T-cell (primary cell): ENCODE measurements at places on chromosomes 6 and 20.

- no peak for DNase-seq
Measured at GRCh38 chr20:5731753-5732366, 18.3 kb upstream of the SHLD1 start.

DNA sequence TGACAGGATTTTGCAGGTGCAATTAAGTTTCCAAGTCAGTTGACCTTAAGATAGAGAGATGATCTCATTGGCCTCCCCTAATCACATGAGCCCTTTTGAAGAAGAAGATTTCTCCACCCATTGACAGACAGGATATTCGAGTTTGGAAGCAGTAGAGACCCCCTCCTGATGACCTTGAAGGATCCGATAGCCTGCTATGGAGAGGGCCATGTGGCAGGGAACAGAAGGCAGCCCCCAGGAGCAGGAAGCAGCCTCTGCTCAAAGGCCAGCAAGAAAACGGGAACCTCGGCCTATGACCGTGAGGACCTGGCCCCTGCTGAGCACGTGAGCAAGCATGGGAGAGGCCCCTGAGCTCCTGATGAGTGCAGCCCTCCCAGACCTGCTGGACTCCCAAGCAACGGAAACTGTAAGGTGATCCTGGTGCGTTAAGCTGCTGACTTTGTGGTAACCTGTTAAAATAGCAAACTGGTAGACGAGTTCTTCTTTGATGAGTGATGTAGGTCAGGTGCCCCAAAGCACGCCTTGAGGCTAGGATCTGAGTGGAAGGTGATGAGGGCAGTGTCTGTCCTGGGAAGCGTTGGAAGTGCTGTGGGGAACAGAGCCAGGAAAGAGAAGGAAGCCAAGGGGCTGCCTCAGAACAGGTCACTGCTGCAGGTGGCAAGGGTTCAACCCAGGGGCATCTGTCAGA is 18.5 kb upstream of the TUBB2A start:
- no peak for DNase-seq

GRCh38 chr6:14053811-14054210 is 63.8 kb upstream of the CD83 start:
- DNase-seq, result no peak

- no peak for DNase-seq
Measured at GRCh38 chr20:25036331-25036936, 21.5 kb downstream of the ACSS1 start.

GRCh38 chr6:127328043-127328609 is 15.3 kb downstream of the ECHDC1 start:
- DNase-seq, result no peak

- DNase-seq, result no peak
Measured at GRCh38 chr20:37538003-37538402, 10.3 kb upstream of the BLCAP start.

GRCh38 chr6:141576751-141577150 is 556.0 kb upstream of the GJE1 start:
- no peak for DNase-seq

- no peak for DNase-seq
Measured at GRCh38 chr6:10151144-10151915, 263.5 kb downstream of the TFAP2A start.

DNA sequence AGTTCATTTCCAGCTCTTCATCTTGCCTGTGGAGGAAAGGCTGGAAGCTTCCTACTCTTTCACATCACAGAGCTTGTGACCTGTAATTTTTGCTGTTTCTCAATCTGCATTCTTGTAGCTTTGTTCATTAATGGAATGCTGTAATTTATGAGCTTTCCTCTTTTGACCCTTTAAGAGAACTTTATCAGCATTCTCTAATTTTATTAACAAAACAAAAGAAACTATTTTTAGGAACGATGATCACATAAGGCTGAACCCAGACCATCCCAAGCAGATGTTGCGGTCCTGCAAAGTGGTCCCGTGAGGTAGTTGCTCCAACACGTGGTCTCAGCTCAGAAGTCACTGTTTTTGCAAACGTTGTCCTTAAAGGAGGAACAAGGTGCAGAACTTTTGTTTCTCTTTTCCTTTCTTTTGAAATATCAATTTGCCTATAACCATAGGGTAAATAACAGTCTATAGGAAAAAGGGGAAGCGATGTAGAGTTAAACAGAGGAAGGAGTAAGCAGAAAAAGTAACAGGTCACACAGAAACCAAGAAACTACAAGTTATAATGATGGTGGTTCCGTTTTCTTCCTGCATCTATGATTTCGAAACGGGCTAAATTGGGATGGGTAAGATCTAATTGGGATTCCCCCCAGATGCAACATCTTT is 121.3 kb upstream of the PHACTR1 start:
- no peak for DNase-seq

DNA sequence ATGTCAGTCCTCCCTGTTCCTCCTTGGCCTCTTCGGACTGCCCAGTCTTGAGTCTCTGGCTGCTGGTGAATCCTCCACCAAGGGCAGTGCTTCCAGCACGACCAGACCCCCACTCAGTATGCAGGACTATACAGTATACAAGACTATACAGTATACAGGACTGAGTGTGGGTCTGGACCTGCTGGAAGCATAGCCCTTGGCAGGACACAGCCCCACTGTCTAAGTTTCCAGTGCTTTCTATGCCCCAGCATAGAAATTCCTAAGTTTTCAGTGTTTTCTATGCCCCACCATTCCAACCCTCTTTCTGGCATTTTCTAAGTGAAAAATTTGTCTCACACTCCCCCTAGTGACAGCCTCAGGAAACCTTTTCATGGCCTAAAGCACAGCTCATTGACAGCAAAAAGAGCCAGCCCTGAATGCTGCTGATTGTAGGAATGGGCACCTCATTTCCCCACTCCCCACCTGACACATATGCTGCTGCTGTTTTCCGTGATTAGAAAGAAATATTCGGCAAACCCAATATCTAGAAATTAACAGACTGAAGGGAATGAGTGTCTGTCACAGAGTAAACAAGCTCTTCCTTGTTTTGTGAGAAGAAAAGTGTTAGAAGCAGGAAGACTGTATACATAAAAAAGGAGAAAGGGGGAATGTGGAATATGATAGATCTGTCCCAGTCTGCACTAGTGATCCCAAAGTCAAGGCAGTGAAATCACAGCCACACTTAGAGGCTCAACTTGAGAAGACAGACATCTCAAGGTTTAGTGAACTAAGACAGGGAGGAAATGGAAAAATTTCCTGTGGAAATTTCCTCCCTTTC is 206.9 kb downstream of the IBTK start:
- DNase-seq, result no peak

GRCh38 chr20:7765221-7765620 is 175.0 kb downstream of the HAO1 start:
- DNase-seq, result no peak

DNA sequence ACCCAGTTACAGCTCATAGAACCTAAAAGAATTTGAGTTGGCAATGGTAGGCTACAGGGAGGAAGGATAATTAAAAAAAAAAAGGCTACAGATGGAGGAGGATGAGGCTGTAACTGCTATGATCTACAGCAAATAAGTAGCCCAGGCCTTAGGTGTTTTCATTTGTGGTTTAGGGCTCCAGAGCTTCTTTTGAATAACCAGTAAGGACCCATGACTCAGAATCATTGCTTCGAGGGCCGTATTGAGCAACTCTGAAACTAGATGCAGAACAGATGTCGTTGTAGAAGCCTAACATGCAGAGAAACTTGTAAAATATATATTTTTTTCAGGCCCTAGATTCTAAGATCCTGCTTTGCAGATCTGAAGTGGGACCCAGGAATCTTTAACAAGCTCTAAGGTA is 19.0 kb upstream of the ASIP start:
- no peak for DNase-seq

- no peak for DNase-seq
Measured at GRCh38 chr6:108837236-108837971, 10.8 kb upstream of the ARMC2 start.

DNA sequence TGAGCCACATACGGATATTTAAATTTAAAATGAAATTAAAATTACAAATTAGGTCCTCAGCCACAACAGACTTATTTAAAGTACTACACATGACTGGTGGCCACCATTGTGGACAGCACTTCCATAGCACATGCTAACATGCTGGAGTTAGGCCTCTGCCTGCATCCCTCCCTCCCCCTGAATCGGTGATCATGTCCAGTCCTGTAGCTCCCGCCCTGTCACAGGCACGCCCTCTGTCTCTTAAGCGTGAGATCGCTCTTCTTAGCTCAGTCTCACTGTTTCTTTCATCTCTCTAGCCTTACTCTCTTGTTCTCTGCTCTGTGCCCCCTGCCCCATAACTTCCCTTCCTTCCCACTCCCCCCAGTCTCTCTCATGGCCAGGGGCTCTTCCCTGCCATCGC is 28.9 kb downstream of the ELMO2 start:
- DNase-seq, result no peak

DNA sequence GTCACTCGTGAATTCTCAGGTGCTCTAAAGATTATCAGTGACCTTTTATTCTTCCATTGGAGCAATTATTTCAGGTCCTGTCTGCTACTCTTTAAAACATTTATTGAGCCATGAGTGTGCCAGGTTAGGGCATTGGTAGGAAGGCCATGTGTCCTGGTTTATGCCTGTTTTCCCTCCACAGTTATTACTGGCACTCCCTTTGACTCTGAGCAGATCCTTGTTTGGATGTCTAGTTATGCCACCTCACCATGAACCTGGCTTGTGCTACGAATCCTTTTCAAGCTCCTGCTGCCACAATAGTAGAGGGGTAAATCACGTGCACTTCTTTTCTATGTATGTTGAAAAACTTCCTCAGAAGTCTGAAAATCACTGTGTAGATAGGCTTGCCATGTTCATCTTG is 27.4 kb downstream of the CRYBG1 start:
- no peak for DNase-seq

- DNase-seq, result no peak
Measured at GRCh38 chr20:19743640-19743995, 14.4 kb upstream of the RIN2 start.

DNA sequence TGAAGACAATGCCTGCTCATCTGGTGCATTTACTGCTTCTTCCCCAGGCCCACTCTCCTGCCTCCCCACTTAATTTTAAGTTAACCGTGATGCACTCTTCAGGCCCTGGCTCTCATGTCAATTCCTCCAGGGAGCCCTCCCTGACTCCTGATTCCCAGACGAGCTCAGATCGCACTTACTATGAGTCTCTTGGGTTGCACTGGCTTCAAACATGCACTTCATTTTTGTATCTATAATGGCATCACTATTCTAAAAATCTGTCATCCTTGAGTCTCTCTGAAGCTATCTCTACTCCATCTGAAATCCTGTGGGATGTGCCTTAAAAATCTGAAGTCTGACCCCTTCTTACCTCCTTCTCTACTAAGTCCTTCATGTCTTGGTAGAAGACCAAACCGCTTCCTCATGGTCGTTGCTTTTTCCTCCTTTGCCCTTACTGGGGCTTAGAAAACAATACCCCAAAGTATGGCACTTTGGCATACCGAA is 24.7 kb downstream of the COX4I2 start:
- no peak for DNase-seq

GRCh38 chr6:27020553-27020880 is 227.0 kb upstream of the PRSS16 start:
- DNase-seq, result no peak

DNA sequence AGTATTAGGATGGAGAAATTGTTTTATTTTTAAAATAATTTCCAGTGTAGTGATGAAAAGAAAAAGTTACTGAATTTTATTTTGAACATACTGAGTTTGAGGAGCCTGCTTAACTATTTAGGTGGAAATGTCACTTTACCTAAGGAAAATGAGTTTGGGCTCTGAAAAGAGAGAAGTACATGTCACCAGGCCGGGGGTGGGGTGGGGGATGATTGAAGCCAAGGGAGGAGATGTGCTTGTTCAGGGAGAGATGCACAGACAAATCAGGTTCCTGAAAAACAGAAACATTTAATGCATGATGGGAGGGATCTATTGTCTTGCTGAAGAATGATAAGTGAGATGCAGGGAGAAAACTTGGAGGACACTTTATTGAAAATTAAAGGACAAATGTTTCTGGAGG is 71.3 kb downstream of the PLCB1 start:
- DNase-seq, result no peak

DNA sequence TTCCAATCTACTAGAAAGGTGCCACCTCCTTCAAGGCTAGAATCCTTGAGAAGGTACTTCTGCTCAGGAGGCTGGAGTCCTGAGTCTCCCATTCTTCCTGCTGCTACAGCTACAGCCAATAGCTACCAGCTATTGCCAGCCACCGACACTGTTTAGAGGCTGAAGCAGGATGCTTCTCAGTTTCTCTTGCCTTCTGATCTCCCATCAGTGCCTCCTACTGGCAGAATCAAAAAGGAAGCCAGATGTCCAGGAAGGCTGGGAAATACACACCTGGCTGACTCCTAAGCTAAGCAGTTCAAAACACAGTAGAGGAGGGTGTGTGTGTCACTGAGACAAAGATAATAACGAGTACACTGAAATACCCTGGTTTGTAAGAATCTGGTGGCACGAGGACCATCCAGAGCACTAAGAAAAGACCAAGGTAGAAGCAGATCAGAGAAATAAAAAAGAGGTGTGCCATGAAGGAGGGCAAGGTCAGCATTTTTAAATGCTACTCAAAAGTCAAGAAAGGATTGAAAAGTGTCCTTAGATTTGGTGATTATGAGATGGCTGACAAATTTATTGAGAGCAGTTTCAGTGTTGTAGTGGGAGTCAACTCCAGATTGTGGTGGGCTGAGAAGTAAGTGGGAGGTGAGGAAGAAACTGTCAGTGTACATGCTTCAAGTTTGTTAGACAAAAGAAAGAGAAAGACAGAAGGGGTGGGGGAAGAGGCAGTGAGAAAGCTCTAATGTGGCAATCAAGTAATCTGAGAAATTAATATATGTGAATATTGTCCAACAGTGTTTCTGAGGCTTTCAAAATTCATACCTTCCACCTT is 2.3 kb upstream of the HLA-DMA start:
- no peak for DNase-seq

GRCh38 chr6:164014346-164015087 is 600.0 kb downstream of the QKI start:
- DNase-seq, result no peak

- DNase-seq, result no peak
Measured at GRCh38 chr20:59575216-59575615, 29.1 kb upstream of the PHACTR3 start.

GRCh38 chr20:24721891-24722568 is 227.0 kb upstream of the CST7 start:
- DNase-seq, result no peak

- DNase-seq, result no peak
Measured at GRCh38 chr6:157503018-157503747, 122.2 kb downstream of the ZDHHC14 start.

DNA sequence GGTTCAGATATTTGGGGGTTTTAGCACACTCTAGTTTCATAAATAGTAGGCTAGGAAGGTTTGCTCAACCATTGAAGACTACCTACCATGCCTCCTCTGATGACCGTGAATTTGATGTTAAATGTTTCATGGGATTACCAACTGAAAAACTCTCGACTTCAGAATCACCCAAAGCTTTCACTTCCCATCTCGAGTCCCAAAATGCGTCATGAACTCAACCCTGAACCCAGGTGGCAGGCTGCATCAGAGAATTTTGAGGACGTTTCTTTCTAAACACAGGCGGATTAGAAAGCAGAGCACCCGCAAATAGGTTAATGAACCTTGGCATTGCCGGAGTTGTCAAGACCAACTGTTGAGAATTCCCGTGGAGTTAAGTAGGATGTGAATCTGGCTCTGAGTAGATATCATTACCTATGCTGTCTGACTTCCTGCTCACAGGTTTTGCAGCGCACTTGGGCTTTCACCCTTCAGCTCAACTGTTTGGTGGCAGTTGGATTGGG is 98.4 kb upstream of the ADTRP start:
- DNase-seq, result no peak
